IMR-90 (cell line): ENCODE measurements at places on chromosomes 2 and 18. TPM values are rescaled to one million over a fixed set of nuclear protein-coding genes. Genes with fewer than 3 reads are reported as not detected.
A peak's percentile ranks its signal among the peaks of the same experiment; 100 is the strongest.

RIF1 gene
- total RNA-seq, result 43.9 and 53.6 TPM in 2 replicates

- DNase-seq, result peak; percentile 39
These were observed 208.7 kb upstream of the RASGRP3 start for GRCh38 chr2:33267756-33268155.

DNA sequence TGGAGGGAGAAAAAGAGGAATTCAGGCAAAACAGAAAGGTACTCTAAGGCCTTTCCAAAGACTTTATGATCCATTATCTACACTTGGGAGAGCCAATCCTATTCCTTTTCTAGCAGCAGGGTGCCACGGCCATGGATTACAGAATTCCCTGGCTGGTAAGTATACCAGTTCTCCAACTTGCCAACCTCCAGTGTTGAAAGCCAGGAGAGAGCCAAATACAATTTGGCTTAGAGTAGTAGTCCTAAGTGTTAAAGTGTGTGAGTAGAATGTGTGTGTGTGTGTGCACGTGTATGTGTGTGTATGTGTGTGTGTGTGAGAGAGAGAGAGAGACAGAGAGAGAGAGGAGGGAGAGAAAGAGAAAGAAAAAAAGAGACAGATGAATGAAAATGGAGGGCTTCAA is 43.3 kb downstream of the WDPCP start:
- DNase-seq, result no peak

DNA sequence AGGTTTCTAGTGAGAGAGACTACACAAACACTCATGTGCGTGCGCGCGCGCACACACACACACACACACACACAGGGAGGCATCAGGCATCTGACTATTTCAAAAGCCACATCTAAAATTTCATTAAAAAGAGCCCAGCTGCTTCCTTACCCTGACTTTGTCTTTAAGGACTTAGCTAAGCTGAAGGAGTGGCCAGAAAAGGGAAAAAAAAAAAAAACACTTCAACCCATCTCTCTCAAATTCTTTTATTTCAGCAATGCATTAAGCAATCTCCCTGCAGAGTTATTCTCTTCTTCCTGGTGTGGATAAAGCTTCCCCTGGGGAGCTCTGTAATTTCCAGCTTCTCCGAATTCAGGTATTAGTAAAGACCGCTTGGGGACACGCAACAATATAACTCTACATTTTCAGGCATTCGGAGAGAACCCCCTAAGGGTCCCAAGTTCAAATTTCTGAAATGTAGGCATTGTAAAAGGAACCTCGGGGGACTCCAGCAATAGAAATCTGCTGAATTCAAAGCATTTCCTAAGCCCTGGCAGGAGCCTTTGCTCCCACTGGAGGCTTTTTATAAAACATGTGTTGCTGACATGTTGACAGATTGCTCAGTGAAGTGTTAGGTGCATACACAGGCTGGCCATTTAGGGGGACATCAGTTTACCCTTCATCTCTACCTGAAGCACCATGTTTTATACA is 67.0 kb downstream of the ZNF521 start:
- peak; percentile 41 for DNase-seq

PNKD gene
- 19.2 and 22.2 TPM in 2 replicates for total RNA-seq

ZAP70 gene
- under 0.01 TPM in 1 of 2 replicates, not detected in the other for total RNA-seq

DNA sequence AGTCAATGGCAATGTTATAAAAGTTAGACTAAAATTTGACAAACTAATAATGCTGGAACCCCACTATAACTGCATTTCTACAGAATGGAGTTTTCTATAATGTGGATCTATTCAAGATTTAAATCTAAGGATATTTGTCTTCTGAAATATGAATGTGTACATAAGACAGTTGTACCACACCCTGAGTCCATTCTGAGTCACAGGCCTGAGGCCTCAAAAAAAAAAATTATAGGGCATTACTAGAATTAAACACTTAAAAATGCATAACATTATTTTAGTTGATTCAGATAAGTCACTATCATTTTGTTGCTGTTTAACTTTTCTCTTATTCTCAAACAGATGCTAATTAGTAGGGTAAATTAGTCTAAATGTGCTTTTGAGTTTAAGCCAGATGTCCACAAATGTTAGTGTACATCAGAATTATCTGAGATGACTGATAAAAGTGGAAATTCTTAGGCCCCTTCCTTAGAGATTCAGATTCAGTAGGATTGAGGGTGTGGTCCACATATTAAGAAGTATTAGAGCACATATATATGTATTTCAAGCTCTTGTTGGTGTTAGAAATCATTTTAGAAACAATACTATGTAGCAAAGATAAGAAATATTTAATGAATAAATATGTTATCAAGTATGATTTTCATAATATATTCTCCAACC is 42.4 kb upstream of the COL5A2 start:
- DNase-seq, result peak; percentile 57

GRCh38 chr18:41954827-41955613 is at the start of gene PIK3C3:
TSS of gene PIK3C3 (plus strand) at chr18:41955234. CDS start at chr18:41955292, 58 bp downstream.
- DNase-seq, result peak; percentile 98

TBC1D8 gene
- total RNA-seq, result 0.83 and 1.3 TPM in 2 replicates

DNA sequence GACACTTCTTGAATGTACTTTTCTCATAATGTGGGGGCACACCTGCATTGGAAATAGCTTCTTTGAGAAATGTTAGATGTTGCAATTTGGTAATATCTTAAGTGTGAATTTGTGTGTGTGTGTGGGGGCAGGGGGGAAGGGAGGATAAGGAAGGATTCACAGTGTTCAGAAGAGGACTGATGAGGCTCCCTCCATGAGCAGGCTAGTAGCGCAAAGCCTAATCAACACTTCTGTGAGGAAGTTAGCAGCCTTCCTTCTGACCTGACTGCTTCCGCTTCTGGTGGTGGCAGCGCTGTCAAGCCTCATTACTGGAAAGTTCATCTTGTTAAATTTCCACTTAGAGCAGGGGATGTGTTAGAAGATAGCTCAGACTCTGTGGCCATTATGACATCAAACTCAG is 295.4 kb upstream of the SPRED2 start:
- DNase-seq, result no peak

GRCh38 chr18:23260926-23261590 is 125.8 kb downstream of the CABLES1 start:
- no peak for DNase-seq

- DNase-seq, result no peak
These were observed 136.9 kb upstream of the CAB39 start for GRCh38 chr2:230575642-230576324.

DNA sequence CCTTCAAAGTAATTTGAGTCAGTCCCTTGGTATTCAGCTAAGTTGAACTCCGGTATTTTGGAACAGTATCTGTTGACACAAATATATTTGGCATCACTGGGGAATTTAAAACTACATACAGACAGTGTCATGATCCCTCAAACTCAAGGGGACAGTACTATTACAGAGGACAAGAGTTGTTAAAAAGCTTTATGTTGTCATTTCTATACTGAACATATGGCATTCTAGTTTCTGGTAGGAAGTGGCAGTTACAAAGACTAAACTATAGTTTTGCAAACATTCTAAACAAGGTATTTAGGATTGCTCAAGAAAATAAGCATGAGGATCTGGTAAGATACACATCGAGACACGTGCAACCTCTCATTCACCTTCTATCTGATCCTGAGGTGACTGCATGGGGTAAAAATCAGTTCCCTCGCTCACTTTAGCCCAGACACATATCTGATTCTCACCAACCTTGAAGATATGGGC is 16.6 kb upstream of the CCNYL1 start:
- peak; percentile 41 for DNase-seq

FRZB gene
- 0.18 and 0.28 TPM in 2 replicates for total RNA-seq

DNA sequence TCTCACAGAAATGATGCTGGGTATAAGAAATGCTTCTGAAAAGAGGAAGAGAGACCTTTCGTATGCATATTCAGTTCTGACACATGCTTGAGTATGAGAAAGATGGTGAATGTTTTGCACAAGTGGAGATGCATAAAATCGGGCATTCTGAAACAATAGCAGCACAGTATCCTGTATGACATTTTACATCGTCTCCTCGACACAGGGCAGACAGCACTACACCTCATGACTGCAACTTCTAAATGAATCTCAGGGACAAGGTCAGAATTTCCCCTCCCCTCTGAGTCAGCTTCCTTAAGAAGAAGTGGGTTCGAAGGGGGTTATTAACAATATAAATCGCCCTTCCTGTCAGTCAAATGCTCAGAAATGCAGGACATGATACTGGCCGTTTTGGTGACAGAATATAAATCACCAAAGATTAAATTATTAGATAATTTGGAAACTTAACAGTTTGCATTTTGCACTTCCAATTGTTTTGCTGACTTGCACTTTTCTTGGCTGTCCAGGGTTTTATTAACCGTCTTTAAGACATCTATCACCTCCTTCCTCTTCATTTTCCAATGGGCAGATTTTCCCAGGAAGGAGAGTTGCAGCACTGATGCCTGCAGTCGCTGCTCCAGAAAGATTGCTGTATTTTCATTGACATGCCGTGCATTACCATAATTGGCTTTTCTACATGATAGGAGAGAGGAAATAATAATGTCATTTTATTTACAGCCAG is 57.2 kb downstream of the TSHZ1 start:
- no peak for DNase-seq

- no peak for DNase-seq
These were observed 87.5 kb upstream of the SLC35G4 start for GRCh38 chr18:11521853-11522252.

DNA sequence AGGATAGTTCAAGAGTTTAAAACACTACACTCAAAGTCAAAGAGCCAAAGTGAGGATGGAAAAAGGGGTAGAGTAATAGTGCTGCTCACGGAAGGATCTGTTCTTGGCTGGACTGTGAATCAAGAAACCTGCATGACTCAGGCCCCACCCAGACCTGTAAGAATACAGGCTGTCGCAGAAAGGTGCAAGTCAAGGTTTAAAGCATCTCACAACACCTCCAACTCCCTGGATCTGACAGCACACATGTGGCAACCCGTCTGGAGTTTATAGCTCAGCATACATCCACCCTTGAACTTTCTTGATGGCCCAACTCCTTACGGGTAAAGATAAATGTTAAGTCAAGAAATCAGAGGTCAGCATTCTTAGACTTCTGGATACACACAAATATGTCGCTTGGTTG is 6.3 kb downstream of the KIAA2012 start:
- DNase-seq, result no peak

DNA sequence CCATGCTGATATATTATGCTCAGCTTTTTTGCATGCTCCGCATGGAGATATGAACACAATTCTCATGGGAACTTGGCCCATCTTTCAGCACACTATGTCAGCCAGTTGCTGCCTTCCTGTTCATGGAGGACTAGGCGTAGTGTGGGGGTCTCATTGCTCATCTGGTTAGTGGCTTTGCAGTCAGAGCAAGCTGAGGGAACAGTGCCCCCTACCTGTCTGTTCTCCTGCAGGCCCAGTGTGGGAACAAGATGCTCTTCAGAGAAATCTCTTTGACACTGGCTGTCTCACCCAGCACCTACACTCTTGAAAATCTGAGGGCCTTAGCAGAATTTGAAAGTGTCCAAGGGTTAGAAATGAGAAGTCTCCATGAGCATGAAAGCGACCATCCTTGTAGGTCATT is 47.1 kb downstream of the SPTBN1 start:
- DNase-seq, result peak; percentile 24

DNA sequence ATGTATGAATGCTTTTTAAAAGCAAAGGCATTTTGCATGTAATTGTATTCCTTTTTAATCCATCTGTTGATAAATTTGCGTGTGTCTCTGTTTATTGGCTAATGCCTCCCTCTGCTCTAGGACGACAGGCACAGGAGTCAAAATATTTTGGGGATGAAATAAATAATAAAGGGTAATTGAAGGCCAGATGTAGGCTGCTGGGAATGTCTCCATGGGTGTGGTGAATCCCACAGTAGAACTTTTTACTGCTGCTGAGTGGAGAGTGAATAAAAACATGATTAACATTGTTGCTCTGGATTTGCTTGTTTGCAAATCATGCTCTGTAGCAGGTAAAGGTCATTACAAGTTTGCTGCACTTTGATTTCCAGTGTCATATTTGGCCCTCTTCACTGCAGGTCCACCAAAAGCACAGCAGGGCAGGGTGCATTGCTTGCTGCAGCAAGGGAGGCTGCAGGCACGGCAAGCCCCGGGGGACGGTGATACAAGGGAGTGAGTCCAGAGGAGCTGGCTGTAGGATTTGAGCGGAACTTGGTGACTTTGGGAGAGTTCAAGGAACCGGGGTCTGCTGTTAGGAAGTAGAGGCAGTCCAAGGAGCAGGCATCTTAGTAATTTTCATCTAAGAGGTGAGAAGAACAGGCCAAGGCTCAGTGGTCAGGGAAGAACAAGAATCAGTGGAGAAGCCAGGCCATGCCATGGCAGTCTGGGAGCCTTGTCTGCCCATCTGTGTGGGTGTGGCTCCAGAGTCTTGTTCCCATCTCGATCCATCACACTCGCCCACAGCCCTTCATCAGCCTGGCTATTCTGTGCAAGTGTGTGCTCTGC is 201.5 kb upstream of the RAB6C start:
- DNase-seq, result no peak

DNA sequence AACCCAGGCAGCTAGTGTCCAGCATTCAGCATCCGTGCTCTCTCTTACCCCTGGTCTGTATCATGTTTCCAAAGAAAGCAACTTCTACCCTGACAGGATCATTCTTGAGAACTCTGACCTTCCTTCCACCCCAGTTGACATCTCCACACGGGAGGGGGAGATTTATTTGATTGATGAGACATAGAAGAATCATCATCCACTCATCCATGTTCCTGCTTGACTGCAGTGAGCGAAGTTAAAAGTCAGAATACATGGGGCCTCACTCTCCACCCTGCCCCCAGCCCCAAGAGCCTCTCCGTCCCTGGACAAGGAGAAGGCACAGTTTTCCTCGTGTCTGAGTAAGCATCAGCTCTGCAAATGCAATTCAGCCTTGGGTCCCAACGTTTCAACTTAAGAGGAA is 356.0 kb upstream of the TNP1 start:
- no peak for DNase-seq

UPP2 gene
- not detected in 2 replicates for total RNA-seq

- DNase-seq, result no peak
These were observed 61.5 kb upstream of the NFE2L2 start for GRCh38 chr2:177326005-177326404.

UGT1A3 gene
- total RNA-seq, result not detected in 2 replicates

- peak; percentile 30 for DNase-seq
These were observed 25.2 kb downstream of the B3GNT2 start for GRCh38 chr2:62221141-62221540.

DNA sequence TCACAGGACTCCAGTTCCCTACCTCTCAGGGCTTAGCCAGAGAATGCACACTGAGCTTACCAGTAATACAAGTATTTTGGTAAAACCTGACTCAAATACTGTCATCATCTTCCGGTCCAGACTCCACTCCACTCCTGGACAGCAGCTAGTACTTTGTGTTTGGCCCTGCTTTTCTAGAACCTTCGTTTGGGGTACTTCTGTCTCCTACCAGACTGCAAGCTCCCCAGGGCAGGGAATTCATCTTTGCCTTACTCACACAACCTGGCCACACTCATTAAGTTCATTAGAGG is 108.9 kb upstream of the CDC42EP3 start:
- DNase-seq, result peak; percentile 68

DNA sequence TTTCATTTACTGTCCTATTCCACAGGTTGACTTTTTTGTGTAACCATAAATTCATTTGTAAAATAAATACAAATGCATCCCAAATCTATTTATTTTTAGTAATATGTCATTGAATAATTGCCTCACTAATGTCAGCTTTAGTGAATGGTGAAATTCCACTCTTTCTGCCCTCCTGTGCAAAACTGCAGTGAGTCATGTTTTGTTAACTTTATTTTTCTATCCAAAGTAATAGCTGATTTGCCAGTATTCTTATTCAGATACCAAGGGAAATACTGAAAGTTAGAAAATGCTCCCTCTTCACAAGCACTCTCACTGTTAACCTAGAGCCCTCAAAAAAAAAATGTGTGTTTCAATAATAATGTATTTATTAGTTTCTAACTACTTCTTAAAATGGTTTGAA is 322.8 kb downstream of the RIT2 start:
- DNase-seq, result no peak

GRCh38 chr2:44051593-44052347 is 56.0 kb upstream of the LRPPRC start:
- no peak for DNase-seq
